ENCODE measurements at places on chromosomes 5 and 9.

GRCh38 chr9:110744715-110745384 lies 76.3 kb downstream of the MUSK start:
- no peak for DNase-seq

DNA sequence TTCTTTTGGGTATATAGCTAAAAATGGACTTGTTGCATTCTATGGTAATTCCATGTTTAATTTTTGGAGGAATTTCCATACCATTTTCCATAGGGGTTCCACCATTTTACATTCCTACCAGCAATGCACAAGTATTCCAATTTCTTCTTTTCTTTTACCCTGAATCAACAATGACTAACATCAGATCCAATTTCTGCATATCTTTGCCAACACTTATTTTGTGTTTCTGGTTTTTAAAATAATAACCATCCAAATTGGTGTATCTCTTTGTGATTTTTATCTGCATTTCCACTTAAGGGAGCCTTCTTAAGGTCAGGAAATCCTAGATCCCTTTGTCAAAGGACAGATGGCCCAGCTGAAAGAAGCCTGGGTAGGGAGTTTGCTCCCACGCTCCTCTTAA lies 29.5 kb upstream of the SMU1 start:
- DNase-seq: no peak

DNA sequence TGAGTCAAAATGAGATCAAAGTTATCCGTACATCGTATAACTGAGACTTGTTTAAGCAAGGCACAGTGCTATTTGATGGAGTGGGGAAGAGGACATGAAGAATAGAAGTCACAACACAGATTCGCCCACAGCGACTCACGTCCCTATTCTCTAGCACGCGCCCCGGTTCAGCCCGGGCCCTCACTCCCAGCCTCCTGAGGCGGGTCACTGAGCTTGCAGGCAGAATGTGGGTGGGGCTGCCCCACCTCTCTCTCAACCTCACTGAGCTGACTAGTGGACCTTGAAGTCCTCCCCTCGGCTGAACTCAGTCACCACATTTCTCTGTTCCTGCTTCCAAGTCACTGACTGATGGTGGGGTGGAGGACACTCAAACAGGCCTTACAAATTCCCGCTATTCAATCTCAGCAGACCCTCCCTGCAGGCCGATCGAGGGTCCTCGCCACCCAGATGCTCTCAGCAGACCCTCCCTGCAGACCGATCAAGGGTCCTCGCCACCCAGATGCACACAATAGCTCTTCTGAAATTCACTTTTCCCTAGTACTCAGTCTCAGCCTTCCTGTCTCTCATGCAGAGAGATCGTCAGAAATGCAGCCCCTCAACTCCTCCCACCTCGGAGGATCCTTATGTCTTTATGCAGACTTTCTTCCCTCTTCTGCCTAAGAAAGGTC lies 12.9 kb downstream of the GLDC start:
- DNase-seq: peak; percentile 39

DNA sequence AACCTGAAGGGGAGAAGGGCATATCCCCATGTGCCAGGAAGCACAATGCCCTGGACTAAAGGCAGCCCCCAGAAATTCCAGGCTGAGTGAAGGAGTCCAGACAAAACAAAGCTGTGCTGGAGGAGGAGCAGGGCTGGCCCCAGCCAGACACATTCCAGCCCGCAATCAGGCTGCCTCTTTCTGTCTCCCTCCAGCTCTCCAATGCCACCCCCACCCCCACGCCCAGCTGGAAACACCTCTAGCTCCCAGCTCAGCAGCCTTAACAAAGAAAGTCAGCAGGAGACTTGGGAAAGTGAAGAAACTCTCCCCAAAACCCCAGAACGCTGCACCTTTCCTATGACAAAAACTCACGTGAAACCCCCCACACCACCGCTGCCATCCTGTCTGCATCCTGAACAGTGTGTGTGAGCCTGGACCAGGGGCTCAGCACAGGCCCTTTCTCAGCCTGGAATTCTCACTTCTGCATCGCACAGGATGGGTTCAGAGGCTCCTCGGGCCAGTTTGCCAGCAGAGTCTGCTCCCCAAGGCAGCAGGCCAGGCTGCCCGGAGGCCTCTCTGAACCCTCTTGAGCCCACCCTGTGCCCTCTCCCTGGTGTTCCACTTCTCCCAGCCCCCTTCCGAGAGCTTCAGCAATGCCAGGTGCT lies 96.2 kb upstream of the ICE1 start:
- DNase-seq: no peak

GRCh38 chr5:140801494-140801841 lies 611 bp downstream of the PCDHA3 start:
- no peak for DNase-seq

DNA sequence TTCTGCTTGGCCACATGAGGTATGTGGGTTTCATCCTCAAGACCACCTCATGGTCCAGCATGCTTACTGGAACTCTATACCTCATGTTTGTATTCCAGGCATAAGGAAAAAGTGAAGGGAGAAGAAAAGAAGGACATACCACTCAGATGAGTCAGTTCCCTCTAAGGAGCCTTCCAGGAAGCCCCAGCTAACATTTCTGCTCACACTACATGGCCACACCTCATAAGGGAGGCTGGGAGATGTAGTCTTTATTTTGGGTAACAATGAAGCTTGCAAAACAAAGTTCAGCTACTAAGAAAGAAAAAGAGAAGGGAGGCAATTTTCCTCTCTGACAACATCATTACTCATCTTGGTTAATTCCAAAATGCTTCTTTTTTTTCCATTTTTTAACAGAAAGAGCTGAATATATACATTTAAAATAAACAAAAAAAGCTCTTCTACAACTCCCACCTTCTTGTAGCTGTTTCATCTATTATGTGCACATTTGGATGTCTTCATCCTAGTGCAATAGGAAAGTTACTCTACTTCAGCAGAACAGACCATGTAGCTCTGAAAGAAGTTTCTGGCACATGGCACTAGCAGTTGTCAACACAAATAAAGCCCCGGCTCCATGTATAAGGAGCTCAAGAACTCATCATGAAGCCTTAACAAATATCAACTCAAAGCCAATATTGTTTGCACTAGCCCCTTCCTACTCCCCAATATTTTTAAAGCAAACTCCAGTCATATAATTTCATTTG lies 123.6 kb upstream of the CCDC112 start:
- DNase-seq: no peak

All from WERI-Rb-1 (cell line).